Stimulated activated CD4-positive, alpha-beta T cell treated with anti-CD3 and anti-CD28 coated beads, Interleukin-4, amount 100 ng/mL, for 1 hour (primary cell): ENCODE measurements at places on chromosomes 1 and 21.

- DNase-seq = no peak
Measured at GRCh38 chr1:209839875-209840546, 12.2 kb downstream of the UTP25 start.

DNA sequence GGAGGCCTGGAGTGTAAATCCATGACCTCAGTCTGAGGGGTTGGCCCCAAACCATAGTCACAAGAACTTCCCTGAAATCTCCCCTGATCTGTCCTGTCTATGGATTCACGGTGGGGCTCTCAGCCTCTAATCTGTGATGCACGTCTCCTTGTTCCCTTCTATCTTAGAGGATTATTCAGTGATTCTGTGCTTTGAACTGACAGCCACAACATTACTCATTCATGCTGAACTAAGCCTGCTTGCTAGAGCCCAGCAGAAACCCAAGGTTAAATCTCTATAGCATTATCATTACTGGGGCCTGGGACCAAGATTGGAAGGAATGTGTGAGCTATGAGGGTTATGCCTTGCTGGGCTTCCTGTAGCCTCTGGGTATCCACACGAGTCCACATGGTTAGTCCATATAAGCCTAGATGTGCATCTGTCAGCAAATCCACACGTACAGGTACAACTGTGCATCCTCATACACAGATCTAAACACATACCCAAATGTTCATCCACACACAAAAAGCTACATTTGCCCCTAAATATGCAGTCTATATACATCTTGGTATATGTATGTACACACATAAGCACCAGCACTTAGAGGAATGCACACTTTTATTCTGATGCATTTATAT, 22.4 kb upstream of the MAGOH start:
- DNase-seq = no peak

GRCh38 chr1:233908092-233908491, 3.6 kb downstream of the SLC35F3 start:
- DNase-seq = no peak

DNA sequence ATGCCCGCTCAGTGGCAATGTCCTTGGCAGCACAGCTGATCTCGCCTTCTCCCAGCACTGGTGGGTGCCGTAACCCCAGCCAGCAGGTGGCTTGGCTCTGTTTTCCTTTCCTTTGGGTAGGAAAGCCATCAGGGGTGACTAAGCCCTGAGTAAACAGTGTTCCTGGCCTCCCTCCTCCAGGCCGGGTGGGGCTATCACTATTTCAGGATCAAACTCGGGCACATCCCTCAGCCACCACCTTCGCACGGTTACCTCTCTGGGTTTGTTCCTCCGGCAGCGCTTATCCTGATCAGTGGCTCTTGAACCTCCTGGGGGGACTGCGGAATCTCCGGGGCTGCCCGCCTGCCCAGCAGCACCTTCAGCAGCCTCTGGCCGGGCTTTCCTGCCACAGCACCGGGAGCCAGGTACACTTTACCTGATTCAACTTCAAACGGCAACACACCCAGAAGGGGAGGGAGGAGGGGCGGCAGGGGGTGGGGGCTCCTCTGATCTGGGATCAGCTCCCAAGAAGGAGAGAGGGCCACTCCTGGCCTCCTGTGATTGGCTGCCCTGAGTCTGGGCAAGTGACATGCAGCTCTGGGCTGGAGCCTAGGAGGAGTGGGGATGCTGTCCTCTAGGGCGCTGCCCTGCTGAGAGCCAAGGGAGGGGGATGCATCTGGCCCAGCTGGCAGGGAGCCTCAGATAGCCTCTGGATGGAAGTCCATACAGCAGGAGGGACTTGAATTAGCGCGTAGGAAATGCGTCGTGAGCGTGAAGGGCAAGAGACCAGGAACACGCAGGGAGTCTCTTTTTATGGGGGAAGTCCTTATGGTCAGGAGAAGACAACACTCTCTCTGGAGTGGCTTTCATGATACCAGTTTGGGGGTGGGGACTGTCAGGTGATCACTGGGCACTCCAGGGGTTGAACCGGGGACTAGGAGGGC, at the start of gene ASCL5:
Gene ASCL5, minus strand, starts transcription at position 353 of the 923 bp plus-strand sequence. CDS start 11,812 bp downstream, outside the sequence.
- no peak for DNase-seq

DNA sequence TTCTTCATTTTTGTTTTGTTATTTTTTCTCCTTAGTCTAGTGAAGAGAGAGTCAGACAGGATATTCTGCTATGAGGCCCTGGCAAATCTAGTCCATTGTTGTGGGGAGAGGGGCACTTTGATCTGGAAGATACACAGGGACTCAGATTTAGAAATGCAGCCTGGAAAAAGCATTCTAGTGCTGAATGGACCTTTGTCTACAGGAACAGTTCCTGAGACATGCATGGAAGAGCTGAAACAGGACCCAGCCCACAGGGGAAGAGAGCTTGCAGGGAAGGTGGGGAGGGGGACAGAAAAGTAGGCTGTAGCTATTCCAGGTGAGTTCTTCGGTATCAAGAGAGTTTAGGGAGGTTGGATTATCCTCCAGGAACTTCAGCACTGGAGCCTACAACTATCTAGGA, 98.5 kb downstream of the AKT3 start:
- DNase-seq = no peak
